ENCODE measurements at places on chromosomes 11 and 22. TPM values are rescaled to one million over a fixed set of nuclear protein-coding genes. Genes with fewer than 3 reads are reported as not detected.

The KRTAP5-2 gene
- total RNA-seq, result not detected

- DNase-seq, result no peak
Observed at GRCh38 chr11:87894961-87895360, 280.3 kb downstream of the RAB38 start.

DNA sequence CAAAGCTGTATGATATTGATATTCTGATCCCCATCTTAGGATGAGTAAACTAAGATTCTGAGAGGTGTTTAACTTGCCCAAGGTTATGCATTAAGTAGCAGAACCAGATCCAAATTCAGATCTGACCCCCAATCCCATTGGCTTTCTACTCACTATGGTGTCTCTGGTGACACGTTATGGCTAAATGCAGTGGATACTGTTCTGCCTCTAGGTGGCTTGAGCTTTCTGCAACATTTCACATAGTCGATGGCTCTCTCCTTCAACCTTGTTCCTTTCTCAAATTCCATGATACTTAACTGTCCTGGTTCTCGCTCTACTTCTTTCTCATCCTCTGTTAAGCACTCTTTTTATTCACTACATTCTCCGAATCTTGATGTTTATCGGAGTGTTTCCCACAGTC is 9.4 kb downstream of the C11orf97 start:
- no peak for DNase-seq

DNA sequence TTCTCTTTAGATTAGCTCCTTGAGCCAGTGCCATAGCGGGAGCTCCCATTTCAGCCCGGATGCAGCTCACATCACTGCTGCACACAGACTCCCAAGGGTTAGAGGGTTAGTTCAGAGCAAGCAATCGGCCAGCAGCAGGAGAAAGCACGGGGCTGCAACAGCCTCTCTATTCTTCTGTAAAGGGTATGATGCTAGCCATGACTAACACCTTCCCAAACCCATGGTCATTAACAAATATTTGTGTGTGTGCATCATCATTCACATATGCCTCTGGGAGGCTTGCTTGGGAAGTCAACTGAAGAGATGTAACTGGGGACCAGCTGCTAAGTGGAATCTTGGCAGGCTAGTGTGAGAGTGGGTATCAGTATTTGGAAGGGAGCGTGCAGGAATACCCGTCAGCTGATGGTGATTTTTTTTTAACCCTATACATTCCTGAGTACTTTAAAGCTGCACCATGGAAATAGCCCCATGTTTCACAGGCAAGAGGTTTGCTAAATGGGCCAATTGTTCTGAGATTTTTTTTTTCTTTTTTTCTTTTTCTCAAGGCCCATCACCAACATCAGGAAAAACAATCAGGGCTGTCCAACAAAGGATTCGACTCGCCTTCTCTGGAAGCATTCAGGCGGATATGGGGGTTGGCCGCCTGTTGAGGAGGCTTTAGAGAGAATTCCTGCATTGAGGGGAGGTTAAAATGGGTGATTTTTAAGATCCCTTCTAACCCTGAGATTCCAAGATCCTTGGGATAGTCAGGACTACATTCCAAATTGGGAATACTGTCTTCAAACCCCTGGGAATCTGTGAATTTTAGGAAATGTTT is 33.2 kb upstream of the CCDC89 start:
- DNase-seq, result peak; percentile 91

DNA sequence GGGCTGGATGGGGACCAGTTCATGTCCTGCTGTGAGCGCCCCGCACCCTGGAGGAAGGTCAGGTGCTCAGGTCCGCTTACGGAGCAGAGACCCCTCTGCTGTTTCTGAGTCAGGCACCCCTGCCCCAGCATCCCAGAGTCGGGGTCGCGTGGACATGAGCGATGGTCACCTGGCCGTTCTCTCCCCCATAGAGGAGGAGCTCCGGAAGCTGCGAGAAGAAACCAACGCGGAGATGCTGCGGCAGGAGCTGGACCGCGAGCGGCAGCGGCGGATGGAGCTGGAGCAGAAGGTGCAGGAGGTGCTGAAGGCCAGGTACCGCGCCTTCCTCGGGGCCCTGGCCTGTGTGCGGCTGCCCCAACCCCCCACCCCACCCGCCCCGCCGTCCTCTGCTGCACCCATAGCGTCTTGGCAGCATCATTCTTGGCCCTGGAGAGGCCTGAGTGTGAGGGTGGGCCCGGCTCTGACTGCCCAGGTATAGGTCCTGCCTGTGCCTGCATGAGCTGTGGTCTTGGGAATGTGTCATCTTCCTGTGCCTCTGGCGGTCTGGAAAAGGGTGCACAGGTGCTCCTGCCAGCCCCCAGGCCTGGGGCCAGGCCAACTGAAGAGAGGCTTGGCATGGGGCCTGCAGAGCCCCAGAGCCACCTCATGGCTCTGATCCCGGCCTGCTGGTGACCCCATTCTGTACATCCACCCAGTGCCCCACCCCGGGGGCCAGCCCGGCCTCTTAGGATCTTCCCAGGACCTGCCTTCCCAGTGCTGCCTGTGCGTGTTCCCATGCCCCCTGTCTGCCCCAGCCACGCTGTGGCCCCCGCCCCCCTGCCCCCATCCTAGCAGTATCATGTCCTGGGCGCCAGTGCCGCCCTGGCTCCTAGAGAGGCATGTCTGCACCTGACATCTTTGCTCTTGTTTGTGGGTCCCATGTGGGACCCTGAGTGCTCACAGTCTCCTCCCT is 38.1 kb downstream of the GRAMD4 start:
- DNase-seq, result no peak

The MYH9 gene
- 796 TPM for total RNA-seq

The CHEK1 gene
- 16.6 TPM for total RNA-seq

GRCh38 chr22:42977569-42977968 is 37.4 kb downstream of the PACSIN2 start:
- DNase-seq, result no peak

- DNase-seq, result peak; percentile 77
Observed at GRCh38 chr22:23163665-23164064, 16.6 kb upstream of the BCR start.

- no peak for DNase-seq
Observed at GRCh38 chr11:73862986-73863385, 13.7 kb downstream of the COA4 start.

The PNPLA3 gene
- total RNA-seq, result 8.3 TPM

DNA sequence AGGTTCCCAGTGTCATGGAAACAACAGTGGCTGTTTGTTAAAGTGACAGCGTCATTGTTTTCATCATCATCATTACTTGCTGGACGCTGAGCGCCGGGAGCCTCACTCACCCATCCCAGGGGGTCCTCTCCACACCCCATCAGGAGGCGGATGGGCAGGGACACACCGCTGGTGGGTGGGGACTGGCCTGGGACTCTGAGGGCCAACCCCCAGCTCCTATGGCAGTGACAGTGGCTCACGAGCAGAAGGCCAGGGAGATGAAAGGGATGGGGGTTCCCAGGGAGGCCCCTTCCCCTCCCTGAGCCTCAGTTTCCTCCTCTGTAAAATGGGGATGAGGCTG is 76.6 kb upstream of the PRR5 start:
- DNase-seq, result peak; percentile 36

- DNase-seq, result peak; percentile 93
Observed at GRCh38 chr11:32137263-32137662, 46.4 kb downstream of the RCN1 start.

The MMP8 gene
- under 0.01 TPM for total RNA-seq

The TNNI2 gene
- not detected for total RNA-seq

The PLEKHA7 gene
- 1.1 TPM for total RNA-seq

The PDE2A gene
- total RNA-seq, result 0.36 TPM

The SPDYC gene
- not detected for total RNA-seq

- DNase-seq, result no peak
Observed at GRCh38 chr11:65814131-65814985, 19.4 kb upstream of the SNX32 start.

GRCh38 chr11:97905101-97905500 is 1115.6 kb upstream of the CNTN5 start:
- DNase-seq, result no peak

DNA sequence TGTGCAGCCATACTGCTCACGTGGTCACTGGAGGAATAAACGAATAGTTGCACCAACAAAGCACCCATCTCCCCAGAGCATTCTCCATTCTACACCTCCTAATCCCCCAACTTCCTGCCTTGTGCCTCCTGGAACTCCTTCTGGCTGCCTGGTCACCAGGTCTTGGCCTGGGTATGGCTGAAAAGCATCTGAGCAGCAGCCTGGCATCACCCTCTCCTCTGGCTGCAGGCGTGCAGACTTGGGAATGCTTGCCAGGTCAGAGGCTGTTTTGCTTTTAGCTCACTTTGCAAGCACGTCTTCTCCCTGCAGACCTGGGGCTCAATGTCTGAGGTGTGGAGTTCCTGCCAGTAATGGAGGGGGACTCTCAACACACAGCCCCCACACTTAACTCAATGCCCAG is 33.3 kb upstream of the KCNJ11 start:
- DNase-seq, result no peak

- DNase-seq, result peak; percentile 75
Observed at GRCh38 chr22:37283393-37283937, 1.2 kb downstream of the CYTH4 start.

The GLB1L3 gene
- not detected for total RNA-seq

The SEPTIN5 gene
- total RNA-seq, result 14.5 TPM

The GP1BB gene
- total RNA-seq, result 1.8 TPM

GRCh38 chr11:32312865-32313403 is 122.4 kb downstream of the WT1 start:
- peak; percentile 82 for DNase-seq

DNA sequence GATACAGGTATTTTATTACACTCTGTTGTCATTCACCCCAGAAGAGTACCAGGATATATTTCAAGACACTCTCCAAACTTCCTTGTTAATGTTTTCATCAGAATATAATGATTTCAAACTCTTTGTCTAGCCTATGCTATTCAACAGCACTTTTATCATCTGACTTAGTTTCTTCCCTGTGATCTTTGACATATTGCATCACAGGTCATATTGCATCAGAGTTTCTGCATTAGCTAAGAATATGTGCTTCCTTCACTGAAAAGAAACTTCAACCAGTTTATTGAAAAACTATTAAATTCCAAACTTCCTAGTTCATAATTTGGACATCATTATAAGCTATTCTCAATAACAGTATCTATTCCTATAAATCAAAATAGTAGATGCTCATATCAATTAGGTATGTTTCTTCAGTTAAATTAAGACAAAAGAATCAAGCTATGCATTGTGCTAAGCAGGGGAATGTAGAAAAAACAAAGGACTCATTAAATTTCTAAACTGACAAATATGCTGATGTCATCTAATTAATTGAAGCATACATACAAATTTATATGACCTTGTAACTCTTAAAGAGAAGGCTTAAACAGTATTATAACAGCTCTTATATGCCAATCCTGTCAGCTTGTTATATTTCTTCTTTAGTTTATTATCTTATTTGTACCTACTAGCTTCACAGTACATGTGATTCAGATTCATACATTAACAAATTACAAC is 361.8 kb upstream of the LUZP2 start:
- DNase-seq, result no peak

The CXCR5 gene
- not detected for total RNA-seq

- DNase-seq, result no peak
Observed at GRCh38 chr22:38716826-38717225, 11.1 kb downstream of the GTPBP1 start.

GRCh38 chr22:45587638-45588505 is 83.8 kb upstream of the ATXN10 start:
- DNase-seq, result peak; percentile 96

DNA sequence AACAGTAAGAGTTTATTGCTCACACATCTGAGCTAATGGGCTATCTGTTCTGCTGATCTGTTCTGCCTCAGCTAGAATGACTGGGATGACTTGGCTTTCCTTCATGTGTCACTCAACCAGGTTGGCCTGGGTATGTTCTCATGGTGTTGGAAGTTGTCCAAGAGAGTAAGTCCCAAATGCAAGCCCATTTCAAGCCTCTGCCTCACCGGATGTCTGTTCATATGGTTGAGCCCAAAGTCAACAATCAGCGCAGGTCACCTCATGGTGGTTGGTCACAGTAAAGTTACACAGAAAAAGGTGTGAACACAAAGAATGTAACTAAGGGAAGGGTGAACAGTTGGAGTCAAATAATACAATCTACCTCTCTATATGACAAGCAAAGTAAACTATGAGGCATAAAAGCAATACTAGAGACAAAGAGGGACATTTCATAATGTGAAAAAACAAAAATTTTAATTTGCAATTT is 1.9 kb downstream of the GDPD4 start:
- no peak for DNase-seq

DNA sequence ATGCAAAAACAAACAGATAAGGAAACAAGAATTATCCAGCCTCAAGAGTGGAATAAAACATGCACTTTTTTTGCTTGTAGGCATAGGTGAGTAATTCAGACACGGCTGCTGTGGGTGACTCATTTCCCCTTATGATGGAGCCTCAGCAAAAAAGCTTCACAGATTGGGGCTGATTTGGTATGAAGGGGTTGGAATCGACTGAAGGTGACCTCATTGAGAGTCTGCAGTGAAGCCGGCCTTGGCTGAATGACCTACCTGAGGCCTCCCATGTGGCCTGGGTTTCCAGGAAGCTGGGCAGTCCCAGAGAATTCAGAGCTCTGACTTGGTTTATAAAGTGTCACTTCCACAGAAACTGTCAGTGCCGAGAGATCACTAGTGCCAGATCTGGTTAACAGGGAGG is 34.2 kb upstream of the VPREB1 start:
- peak; percentile 80 for DNase-seq

DNA sequence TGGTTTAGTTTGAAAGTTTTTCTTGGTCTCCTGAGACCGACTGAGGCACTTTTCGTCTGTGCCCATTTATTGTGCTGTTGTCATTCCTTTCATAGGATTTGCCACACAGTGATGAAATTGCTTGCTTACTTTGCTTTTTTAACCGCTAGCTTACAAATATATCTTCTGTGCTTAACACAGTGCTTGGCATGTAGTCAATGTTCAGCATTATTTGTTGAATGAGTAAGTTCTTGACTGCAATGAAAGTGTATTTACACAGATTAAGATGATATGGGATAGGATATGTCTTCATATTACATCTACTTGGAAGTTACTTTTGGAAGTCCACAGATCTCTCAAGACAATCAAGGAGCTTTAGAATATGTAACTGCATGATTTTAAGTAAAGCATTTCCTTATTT is 91.2 kb downstream of the GRIA4 start:
- no peak for DNase-seq

- DNase-seq, result peak; percentile 56
Observed at GRCh38 chr11:69721745-69722144, 17.9 kb upstream of the FGF19 start.

- DNase-seq, result no peak
Observed at GRCh38 chr11:35041070-35041554, 97.9 kb upstream of the CD44 start.
